ENCODE measurements at places on chromosomes 12 and 14. TPM values are rescaled to one million over a fixed set of nuclear protein-coding genes. Genes with fewer than 3 reads are reported as not detected.

Gene ACOT2
- 13.5 TPM for total RNA-seq

Gene DLGAP5
- total RNA-seq, result 24.2 TPM

Gene TMEM253
- not detected for total RNA-seq

Gene CLEC6A
- total RNA-seq, result not detected

Gene PRICKLE1
- 23.5 TPM for total RNA-seq

Gene PLD4
- under 0.01 TPM for total RNA-seq

Gene PLEKHG7
- total RNA-seq, result not detected

Gene GPR68
- 0.96 TPM for total RNA-seq

Gene PIWIL1
- not detected for total RNA-seq

Gene ANAPC5
- 144 TPM for total RNA-seq

Gene COX8C
- not detected for total RNA-seq

Gene METTL3
- total RNA-seq, result 48.3 TPM

Gene FAM181A
- not detected for total RNA-seq

Gene SIX1
- 0.48 TPM for total RNA-seq

Gene PTPN21
- total RNA-seq, result 9.6 TPM

Gene ZC3H14
- total RNA-seq, result 62.7 TPM

Gene IKBIP
- 46.1 TPM for total RNA-seq

Gene MON2
- 39.2 TPM for total RNA-seq

Gene RNASE4
- 20.9 TPM for total RNA-seq

Gene CPNE6
- not detected for total RNA-seq

Gene MORN3
- total RNA-seq, result 0.65 TPM

Gene BCL2L14
- total RNA-seq, result not detected

Gene KCNK10
- total RNA-seq, result not detected

Gene CEP170B
- total RNA-seq, result 26.4 TPM

Gene TAS2R9
- 0.19 TPM for total RNA-seq

Gene ST8SIA1
- under 0.01 TPM for total RNA-seq

Gene OR10G2
- not detected for total RNA-seq

Gene CCDC175
- total RNA-seq, result not detected

Gene GALNT16
- 0.29 TPM for total RNA-seq

Gene RD3L
- total RNA-seq, result not detected

Gene SERPINA12
- not detected for total RNA-seq

Gene WNT1
- total RNA-seq, result not detected

Gene HELB
- total RNA-seq, result 2.6 TPM

Gene C12orf50
- total RNA-seq, result not detected

Gene AMIGO2
- total RNA-seq, result 6.9 TPM

Gene INHBE
- total RNA-seq, result not detected

Gene TMPRSS12
- not detected for total RNA-seq

Gene ANO4
- total RNA-seq, result not detected

Gene C12orf54
- total RNA-seq, result not detected

Gene RAD9B
- total RNA-seq, result 0.19 TPM

Measured in vein endothelial cell (primary cell).